ENCODE measurements at places on chromosomes 5 and 9.
A peak's percentile ranks its signal among the peaks of the same experiment; 100 is the strongest.

DNA sequence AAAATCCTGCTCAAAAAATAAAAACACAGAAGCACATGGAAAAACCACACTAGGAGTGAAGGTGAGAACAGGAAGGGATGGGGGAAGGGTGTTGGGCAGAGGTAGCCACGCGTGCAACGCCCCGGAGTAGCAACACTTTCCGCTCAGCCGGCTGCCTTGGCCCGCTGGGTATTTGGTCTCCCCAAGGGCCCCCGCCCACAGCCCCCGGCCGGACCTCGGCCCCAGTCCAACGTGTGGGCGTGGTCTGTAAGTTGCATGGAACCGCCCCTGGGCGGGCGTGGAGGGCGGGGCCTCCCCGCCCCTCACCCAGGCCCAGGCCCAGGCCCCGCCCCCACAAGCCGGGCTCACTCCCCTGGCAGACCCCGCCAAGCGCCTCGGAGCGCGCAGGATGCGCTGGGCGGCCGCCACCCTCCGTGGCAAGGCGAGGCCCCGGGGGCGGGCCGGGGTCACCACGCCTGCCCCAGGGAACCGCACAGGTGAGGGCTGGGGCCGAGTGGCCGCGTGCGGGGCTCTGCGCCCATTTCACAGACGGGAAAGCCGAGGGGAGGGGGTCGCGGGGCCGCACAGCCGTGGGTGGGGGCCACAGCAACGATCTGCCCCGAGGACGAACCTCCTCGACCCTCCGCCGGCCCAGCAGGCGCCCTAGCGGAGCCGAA is at the start of gene SUSD3:
TSS of gene SUSD3 (plus strand) at position 347 of the 656 bp plus-strand sequence. CDS start at position 389, 42 bp downstream.
- DNase-seq, result peak; percentile 59

GRCh38 chr5:181084621-181085195 is 44.6 kb downstream of the BTNL9 start:
- no peak for DNase-seq

GRCh38 chr5:74951865-74952264 is 85.7 kb upstream of the FAM169A start:
- DNase-seq, result peak; percentile 52

- no peak for DNase-seq
These were observed 63.9 kb downstream of the SERINC5 start for GRCh38 chr5:80191991-80192398.

DNA sequence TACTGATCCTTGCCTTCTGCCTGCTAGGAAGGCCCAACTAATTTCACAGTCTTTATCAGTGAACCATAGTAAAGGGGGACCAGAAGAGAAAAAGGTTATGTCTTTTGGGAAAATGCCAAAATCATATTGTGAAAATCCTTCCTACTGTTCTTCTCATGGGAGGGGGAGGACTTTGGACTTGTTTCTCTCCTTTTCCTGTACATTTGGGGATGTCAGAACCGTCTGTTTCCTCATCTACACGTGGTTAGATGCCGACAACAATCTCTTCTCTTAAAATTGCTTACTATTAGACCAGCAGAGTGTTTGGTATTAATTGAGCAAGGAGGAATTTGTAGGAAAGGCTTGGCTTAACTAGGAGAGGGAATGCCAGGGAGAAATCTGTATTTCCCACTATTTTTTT is 77.2 kb downstream of the TMC1 start:
- no peak for DNase-seq

GRCh38 chr5:50863534-50864170 is 197.2 kb downstream of the PARP8 start:
- no peak for DNase-seq

- DNase-seq, result no peak
These were observed 12.2 kb downstream of the DNLZ start for GRCh38 chr9:136351252-136351800.

DNA sequence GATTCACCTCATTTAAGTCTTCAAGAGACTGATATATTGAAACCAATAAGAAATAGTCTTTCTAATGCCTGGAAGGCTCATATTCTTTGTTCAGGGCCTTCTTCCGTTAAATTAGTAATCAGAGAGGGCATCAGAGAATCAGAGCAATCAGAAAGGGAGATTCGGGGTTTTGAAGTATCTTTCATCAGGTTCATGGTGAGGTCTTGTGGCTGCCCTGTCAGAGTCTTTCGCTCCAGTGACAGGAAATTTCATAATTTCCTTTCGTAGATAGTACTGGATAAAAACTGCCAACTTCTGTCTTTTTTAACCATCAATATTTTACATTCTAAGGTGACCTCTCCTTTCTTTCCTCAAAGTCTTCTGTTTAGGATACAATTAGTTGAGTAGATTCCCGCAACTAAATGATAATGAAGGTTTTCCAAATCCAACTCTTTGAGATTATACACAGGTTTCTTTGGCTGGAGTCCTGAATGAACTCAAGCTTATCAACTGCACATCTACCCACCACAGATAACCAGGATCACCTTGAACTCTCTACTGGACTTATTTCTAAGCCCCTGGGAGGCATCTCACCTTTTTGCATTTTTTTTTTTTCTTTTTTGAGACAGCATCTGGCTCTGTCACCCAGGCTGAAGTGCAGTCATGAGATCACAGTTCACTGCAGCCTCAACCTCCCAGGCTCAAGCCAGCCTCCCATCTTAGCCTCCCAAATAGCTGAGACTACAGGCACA is 5.5 kb downstream of the IL31RA start:
- DNase-seq, result no peak

GRCh38 chr9:127686461-127687393 is 20.1 kb upstream of the CFAP157 start:
- no peak for DNase-seq

- peak; percentile 51 for DNase-seq
These were observed 21.5 kb upstream of the WHRN start for GRCh38 chr9:114526807-114527206.

DNA sequence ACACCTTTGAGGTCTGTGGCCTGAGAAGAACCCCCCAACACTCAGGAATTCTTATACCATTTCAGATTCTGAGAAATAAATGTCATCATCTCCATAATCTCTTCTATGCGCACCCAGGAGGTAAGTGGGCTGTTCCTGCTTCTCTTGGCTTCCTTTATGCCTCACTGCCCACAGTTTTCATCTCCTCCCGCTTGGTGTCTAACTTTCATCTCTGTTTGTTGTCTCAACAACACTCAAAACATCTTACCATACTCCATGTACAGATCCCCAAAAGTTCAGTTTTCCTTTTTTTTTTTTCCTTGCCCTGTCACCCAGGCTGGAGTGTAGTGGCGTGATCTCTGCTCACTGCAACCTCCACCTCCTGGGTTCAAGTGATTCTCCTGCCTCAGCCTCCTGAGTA is 170.2 kb upstream of the FREM1 start:
- DNase-seq, result no peak

GRCh38 chr5:79759436-79759835 is 69.8 kb downstream of the CMYA5 start:
- no peak for DNase-seq

DNA sequence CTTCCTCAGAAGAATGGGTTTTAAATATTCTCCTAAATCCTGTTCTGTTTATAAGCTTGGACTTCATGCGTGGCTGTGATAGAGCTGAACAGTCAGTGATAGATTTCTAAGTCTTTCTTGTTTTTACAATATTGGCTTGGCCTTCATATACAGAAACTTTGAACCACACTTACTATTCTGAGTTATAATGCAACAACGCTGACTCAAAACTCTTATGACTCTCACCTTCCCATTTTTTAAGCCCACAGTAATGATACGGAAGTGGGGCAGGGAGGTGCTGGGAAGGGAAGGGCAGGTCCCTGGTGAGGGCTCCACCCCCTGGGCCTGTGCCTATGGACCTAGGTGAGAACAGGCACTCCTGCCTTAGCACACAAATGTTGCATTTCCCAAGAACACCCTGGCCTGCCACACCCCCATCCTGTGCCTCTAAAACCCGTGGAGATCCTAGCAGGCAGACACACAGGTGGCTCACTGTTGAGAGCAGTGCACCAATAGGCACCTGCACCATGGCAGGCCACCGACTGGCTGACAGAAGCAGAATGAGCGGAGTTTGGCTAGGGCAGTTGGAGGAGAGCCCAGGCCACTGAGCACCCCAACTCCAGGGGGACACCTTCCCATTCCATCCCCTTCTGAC is 376.7 kb downstream of the GABRG2 start:
- no peak for DNase-seq

- no peak for DNase-seq
These were observed 61.4 kb downstream of the ARHGEF28 start for GRCh38 chr5:73687357-73687756.

DNA sequence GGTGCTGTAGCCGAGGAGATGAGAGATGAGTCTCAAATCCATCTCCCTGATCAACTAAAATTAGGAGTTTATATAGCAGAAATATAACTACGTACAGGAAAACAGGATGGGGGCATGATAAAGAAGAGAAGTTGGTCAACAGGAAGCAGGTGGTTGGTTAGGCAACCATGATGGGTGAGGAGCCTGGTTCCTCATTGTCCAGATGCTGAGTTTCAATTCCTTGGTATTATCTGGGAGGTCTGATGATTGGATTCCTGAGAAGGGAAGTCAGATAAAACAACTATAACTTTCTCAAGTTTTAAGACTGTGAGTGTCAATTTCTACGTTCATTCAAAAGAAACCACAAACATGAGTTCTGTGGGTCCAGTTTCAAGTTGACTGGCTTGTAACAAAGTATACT is 323.9 kb downstream of the MTRR start:
- no peak for DNase-seq

DNA sequence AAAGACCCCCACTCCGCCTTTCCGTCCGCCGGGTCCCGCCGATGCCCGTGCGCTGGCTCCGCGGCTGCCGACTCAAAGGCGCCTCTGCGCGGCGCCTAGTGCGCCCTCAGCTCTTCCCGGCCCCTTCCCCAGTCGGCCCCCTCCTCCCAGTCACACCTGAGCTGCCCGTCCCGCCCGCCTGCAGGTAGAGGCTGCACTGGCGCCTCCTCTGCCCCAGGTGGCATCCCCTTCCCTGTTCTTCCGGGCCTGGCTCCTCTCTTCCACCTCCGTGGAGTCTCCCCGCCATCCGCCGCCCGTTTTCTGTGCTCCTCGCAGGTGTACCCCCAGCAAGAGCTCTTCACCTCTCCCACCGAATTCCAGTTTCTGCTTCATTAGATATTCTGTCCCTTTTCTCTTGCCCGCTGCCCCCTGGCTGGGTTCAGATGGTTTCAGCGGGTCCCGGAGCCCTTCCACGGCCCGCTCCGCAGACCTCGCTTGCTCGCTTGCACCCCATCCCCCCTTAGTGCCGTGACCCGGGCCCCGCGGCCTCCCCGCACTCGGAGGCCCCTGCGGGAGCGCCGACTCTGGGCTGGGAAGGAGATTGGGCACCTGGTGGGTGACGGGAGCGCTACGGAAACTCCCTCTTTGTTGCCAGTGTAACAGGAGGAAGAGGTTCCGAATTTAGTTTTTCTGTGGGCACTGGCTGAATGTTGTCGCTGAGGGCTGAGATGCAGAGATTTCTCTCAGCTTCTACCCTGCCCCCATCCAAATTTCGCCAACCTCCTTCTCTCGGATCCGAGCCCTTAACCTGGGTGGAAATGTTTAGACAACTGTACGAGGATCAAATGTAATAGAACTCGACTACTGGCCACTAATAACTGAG is 809 bp downstream of the SLC44A1 start:
- peak; percentile 83 for DNase-seq

- no peak for DNase-seq
These were observed 747 bp downstream of the TRPM3 start for GRCh38 chr9:71120501-71121247.

DNA sequence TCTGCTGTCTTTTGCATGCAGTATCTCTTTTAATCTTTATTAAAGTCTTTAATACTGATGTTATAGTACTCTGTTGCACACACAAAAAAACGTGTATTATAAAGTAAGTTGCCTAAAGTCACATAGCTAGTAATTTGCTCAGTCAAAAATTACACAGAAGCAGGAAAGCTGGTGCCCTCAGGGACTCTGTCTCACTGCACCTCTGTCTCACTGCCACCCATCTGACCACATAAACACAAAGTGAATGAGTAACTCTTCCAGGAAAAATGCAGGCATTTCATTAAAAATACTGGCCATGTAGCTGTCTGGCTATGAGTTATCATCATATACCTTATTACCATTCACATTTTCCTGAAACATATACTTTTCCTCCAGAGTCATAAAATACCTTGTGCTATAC is 591.7 kb downstream of the CSNK1G3 start:
- DNase-seq, result no peak

- DNase-seq, result no peak
These were observed 17.6 kb upstream of the SHOC1 start for GRCh38 chr9:111812337-111812736.

GRCh38 chr5:67170767-67171166 is 25.8 kb downstream of the CD180 start:
- no peak for DNase-seq

- DNase-seq, result no peak
These were observed 57.8 kb upstream of the LHFPL2 start for GRCh38 chr5:78706381-78706780.

GRCh38 chr9:98888801-98889421 is 54.8 kb upstream of the COL15A1 start:
- DNase-seq, result no peak

DNA sequence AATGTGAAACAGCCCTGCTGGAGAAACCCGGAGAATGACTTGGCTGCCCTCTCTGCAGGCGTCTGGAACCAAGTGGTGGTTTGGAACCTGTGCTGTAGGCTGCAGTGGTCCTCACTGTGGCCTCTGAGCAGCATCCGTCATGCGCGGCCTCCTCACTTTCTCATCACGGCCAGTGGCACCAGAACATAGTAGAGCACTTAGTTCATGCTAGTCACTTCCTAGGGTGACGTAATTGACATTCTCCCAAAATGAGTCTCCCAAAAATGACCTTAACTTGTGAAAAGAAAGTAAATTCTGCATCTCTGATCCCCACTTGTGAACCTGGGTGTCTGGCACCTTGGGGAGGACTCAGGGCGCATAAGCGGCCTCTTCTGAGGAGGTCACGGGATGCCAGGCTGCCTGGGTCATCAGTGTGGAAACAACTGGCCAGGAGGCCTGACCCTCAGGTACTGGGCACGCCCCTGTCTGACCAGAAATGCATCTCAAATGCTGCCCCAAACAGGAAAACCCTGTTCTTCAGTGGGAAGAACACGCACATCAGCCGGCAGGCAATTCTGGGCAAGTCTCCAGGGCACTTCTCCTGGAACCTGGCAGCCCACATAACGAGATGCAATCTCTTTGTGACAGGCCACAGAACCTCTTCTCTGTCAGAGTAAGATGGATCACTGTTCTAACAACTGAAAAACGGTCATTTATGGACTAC is 36.6 kb upstream of the SPTLC1 start:
- no peak for DNase-seq

DNA sequence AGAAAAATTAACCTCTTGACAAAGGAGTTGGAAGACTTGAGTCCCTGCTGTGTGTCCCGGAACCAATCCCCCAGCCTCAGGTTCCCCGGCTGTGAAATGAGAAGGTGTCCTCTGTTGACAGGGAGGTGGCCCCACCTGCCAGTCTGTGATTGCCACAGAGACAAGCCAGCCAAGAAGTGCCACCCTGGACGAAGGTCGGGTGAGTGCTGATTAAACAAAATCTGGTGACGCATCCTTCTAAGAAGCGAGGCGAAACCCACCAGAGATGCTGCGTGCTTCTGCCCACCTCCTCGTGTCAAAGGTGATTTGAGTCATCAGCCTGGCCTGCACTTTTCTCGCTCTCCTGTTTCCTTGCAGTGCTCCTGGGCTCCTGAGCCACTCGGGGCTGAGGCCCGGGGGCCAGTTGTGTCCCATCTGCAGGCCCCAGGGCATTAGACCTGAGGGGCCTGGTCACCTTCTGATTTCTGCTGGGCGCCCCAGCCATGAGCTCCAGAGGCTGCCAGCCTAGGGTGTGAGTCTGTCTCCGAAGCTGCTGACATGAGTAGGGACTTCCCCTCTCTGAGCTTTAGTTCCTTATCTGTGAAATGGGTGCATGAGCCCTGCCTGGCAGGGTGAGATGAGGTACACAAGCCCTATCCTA is 28.7 kb downstream of the NEK6 start:
- DNase-seq, result peak; percentile 97

All from small intestine (tissue), 16 donors.